Camera-type eye (tissue), 1 donor: ENCODE measurements at places on chromosomes 2 and 18. TPM values are rescaled to one million over a fixed set of nuclear protein-coding genes. Genes with fewer than 3 reads are reported as not detected.

The DES gene
- total RNA-seq, result 249 TPM

The GPR155 gene
- total RNA-seq, result 7.9 TPM

The C1QL2 gene
- total RNA-seq, result 4.1 TPM

The MDH1B gene
- 3.5 TPM for total RNA-seq

The ABCG5 gene
- 0.27 TPM for total RNA-seq

The MC4R gene
- total RNA-seq, result 1.2 TPM

The LAMA1 gene
- 34.4 TPM for total RNA-seq

The RTKN gene
- total RNA-seq, result 28.9 TPM
